ENCODE measurements at places on chromosomes 5 and 9. TPM values are rescaled to one million over a fixed set of nuclear protein-coding genes. Genes with fewer than 3 reads are reported as not detected.

ABITRAM gene
- 7.3 TPM for total RNA-seq

DNA sequence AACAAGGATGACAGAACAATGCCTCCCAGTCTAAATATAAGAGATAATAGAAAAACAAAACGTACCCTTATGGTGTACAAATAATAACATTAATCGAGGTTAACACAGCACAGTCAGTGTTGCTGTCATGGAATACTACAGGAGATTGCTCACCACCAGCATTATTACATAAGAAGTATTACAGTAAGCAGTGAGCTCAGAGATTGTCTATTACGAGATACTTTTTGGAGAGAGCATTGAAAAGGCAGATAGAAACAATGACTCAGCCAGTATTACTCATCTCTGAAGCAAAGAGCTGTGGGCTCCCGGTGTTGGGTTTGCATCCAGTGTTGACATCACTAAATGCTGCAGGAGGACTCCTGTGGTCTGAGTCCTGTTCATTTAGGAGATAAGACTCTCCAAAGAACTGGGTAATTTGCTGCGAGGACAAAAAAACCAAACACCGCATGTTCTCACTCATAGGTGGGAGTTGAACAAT, 191.9 kb upstream of the SEMA6A start:
- DNase-seq = peak; percentile 72

DNA sequence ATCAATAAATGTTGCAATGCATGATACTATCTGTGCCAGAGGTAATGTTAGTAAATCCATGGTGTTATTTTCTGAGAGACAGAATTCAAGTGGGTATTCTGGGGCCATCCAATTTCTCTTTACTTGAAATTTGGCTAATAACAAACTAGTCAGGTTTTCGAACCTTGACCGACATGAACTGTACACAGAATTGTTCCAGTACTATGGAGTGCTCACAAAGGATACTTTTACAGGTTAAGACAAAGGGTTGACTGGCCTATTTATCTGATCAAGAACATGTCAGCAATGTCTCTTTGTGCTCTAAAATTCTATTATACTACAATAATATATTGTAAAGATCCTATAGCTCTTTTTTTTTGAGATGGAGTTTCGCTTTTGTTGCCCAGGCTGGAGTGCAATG, 18.2 kb downstream of the MLANA start:
- DNase-seq = no peak

PCDHB4 gene
- total RNA-seq = 2.6 TPM
